Osteocyte (in vitro differentiated cells): ENCODE measurements at places on chromosomes 12 and 14. TPM values are rescaled to one million over a fixed set of nuclear protein-coding genes. Genes with fewer than 3 reads are reported as not detected.
A peak's percentile ranks its signal among the peaks of the same experiment; 100 is the strongest.

IFI27L2 gene
- 42.5 and 44.7 TPM in 2 replicates for total RNA-seq

RAB3IP gene
- total RNA-seq: 16.5 and 16.9 TPM in 2 replicates

DNA sequence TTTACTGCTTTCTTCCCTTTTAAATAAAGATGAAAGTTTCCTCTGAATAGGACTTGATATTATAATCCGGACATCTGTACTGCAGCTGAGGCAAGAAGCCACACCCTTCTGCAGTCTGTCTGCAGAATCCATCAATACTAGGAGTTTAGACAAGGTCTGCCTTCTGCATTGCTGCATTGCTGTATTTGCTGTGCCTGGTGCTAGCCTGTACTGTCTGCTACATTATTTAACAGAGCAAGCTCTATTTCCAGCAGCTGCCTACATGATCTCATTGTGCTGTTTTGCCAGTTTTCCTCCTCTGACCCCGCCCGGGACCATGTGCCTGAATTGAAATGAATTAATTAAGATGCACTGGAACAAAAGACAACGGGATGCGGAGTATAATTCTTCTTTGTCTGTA is 1.7 kb downstream of the TUBA1A start:
- peaks cover 36% of the 10 kb centered on the region for H3K36me3 ChIP-seq
- peak overlapping the region; percentile 93 for H3K4me3 ChIP-seq
- peaks cover 34% of the 10 kb centered on the region for H3K4me1 ChIP-seq
- peak; percentile 49 for DNase-seq

DNA sequence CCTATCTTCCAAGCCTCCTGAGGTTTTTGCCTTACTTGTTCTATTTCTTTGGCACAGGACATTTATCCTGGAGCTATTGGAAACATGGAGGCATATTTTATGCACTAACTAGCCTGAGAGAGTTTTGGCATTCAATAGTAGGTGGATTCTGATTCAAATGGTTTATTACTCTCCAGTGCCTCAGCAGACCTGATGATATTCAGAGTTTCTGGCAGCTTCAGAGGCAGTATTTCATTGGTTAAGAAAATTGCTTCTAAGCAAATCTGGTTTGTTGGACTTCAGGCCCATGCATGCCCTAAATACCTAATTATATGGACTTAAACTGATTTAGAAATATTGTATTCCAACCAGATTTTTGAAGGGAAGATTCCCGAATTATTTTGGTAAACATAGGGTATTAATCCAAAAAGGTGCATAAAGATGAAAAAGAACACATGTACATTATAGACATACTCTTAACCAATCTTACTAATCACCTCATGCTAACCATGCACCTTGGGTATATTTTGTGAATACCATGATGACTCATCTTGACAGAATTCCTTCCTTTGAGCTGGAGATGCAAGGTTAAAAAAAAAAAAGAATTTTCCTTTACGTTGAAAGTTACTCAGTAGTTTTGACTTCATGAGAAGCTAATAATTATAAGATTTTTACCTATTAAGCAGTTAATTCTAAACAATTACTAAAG is 44.3 kb upstream of the KTN1 start:
- H3K4me1 ChIP-seq: peaks cover 13% of the 10 kb centered on the region
- DNase-seq: no peak
- no peak overlapping the region for H3K27ac ChIP-seq
- no peaks in the 10 kb centered on the region for H3K36me3 ChIP-seq

GRCh38 chr12:111046896-111047295 is 126.5 kb upstream of the MYL2 start:
- DNase-seq: no peak
- H3K27me3 ChIP-seq: peaks cover 9% of the 10 kb centered on the region
- H3K27ac ChIP-seq: no peak overlapping the region
